Activated naive CD4-positive, alpha-beta T cell treated with Interleukin-2 at 50 U/mL for 16 hours (primary cell): ENCODE measurements at places on chromosomes 5 and 9.
A peak's percentile ranks its signal among the peaks of the same experiment; 100 is the strongest.

- DNase-seq = no peak
Observed at GRCh38 chr9:17120203-17120602, 14.6 kb upstream of the CNTLN start.

GRCh38 chr9:77038281-77039036 is 19.0 kb downstream of the FOXB2 start:
- DNase-seq = no peak

GRCh38 chr9:10436756-10437155 is 176.0 kb downstream of the PTPRD start:
- no peak for DNase-seq

DNA sequence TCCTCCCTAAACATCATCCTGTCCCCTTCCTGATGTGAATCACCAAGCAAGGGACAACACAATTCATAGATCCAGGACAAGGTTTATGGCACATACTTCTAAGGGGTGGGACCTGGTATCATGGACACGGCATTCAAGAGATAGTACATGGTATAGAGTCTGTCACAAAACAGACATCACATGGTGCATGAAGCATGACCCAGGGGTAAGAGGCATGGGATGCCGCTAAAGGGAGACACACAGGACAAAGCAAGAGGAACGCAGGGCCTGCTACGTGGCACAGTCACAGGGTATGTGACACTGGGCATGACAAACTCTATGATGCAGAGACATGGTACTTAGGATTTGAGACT is 20.7 kb downstream of the GSN start:
- DNase-seq = no peak

- DNase-seq = no peak
Observed at GRCh38 chr9:136947955-136948510, 3.0 kb downstream of the C8G start.

GRCh38 chr5:74529101-74529500 is 111.4 kb downstream of the ENC1 start:
- no peak for DNase-seq

GRCh38 chr5:53073348-53073747 is 36.2 kb downstream of the MOCS2 start:
- DNase-seq = no peak

DNA sequence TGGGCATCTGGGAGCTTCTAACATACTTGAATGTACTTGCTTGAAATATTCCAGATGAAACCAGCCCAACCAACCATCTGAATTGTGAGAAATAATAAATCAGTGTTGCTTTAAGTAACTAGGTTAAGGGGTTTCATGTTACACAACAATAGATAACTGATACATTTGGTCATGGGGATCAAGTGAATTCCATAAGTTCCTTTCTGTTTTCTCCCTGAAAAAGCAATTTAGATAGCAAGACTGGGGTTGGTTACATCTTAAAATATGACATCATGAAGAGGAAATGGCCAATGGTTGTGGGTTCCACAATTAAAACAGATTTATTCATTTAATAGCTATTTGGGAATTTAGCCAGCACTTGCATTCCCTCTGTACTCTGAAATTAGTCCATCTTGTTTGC is 559.7 kb downstream of the TLR4 start:
- DNase-seq = no peak

- no peak for DNase-seq
Observed at GRCh38 chr5:60036192-60036938, 142.8 kb upstream of the PDE4D start.

DNA sequence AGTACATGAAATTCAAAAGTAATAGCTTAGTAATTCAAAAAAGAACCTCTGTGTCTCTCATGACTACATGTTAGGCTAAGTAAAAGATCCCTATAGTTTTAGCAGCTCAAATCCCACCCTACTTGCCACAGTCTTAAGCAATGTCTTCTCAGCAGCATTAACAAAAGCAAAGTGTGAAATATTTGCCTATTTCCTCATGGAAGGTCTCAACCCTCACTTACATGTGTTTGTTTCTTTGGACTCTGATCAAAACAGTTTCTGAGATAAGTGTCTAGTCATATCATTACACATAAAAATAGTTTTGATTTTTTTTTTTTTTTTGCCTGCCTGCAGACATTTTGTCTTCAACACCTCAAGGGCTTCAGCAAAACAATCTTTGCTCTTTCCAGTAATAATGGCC is 310.5 kb downstream of the CETN3 start:
- no peak for DNase-seq

DNA sequence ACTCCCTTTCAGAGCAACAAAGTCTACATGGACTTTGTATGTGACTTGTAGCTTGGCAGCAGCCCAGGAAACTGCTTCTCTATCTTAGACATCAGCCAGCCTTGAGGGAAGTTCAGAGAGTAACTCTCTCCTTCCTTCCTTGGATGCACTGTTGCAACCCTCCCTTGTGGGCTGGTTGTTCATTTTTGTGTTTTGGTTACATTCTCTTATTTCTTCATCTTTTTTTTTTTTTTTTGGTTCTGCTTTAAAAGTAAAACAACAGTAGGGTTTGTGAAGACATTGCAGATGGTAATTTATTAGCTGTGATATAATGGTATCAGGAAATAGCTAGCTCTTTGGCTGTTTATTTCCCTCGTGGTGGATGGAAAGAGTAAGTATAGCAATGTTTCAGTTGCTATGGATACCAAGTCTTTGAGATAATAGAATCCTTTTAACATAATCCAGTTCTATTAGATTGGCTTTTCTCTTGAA is 97.9 kb upstream of the MAMDC2 start:
- no peak for DNase-seq

DNA sequence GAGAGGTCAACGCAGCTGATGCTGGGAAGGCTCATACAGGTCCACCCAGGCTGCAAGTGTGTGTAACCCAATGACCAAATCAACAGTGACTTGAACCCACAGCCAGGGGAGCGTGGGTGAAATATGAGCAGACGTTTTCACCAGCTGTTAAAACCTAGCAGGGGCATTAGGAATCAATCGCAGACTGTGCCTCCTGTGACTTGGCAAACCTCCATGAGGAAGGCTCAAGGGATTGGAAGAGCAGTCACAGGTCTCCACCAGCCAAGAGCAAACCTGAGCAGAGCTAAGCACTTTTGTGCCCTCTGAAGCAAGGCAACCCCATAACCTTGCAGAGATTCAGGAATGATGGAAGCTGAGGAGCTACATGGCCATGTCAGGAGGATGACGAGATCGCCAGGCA is 25.5 kb downstream of the INSYN2B start:
- no peak for DNase-seq

DNA sequence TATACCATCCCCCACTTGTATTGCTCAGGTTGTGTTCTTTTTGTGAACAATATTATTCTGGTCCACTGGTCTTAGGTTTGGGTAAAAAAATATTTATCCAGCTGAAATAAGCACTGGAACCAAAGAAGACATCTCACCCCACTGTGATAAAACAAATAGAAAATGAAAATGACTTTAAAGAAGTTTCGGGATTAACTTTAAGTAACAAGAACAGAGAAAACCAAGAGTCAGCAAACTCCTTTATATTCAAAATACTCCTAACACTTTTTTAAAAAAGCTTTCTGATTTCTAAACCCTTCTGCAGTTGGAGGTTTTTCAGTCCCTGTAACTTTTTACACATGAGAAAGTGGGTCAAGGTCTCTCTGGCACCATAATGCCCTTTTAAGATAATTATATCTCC is 273.9 kb upstream of the CDH10 start:
- DNase-seq = no peak

- no peak for DNase-seq
Observed at GRCh38 chr5:32618962-32619361, 33.6 kb downstream of the SUB1 start.

DNA sequence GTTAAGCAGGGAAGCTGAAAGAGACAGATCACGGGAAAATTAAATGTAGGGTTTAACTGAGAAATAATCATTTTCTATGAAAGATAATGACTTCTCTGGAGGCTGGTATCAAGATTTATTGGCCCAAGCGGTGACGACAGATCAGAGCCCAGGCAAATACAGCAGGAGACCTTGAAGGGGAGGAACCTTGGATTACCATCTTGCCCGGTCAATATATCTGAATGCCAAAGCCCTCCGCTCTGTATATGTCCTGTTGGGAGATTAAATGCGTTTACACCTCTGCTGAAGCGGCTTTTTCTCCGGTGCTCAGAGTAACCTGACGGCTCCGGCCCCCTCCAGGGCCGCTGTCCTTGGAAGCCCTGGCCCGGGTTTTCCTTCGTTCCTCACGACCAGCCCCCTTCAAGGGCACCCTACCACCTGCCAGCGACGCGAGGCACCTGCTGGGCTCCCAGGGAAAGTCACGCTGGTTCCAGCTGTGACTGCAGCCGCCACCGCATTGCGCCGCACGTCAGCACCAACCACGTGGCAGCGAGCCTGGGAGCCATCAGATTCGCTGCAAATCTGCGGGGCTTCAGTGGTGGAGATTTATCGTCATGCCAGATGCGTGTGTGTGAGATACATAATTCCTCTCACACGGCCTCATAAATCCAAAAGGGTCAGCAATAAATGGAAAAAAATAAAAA is 4.4 kb upstream of the QSOX2 start:
- no peak for DNase-seq

- no peak for DNase-seq
Observed at GRCh38 chr5:177049285-177049684, 26.8 kb downstream of the ZNF346 start.

- no peak for DNase-seq
Observed at GRCh38 chr9:94961870-94962269, 235.4 kb downstream of the AOPEP start.

- peak; percentile 77 for DNase-seq
Observed at GRCh38 chr5:32232441-32233219, 58.5 kb upstream of the GOLPH3 start.
